ENCODE measurements at places on chromosomes 3 and 15.

DNA sequence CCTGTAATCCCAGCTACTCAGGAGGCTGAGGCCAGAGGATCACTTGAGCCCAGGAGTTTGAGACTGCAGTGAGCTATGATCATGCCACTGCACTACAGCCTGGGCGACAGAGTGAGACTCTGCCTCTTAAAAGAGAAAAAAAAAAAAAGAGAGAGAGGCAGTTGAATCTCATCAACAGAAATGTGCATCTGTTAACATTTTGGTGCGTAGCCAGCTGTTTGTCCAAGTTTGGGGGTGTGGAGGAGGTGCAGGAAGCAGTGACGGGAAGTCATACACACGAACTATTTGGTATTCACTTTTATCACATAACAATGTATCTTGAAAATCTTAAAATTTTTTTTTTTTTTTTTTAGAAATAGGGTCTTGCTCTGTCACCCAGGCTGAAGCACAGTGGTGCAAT, 18.2 kb upstream of the CEMIP start:
- no peak for DNase-seq

DNA sequence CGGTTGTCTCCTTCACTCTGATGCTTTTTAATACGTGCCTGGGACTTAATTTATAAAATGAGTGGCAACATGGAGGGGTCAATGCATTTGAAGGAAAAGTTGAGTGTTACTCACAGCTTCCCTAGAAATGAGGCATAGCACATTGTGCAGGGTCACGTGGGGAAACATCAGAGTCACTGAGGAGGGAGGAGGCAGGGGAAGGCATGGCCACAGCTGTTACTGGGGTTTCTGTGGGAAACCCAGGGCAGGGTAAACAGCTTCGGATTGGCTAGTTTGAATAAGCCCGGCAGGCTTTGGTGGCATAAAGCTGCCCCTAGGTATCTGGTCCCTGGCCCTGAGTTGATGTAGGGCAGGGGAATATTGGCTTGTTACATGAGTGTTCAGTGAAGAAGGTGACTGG, 98.9 kb upstream of the ST8SIA2 start:
- DNase-seq, result no peak

DNA sequence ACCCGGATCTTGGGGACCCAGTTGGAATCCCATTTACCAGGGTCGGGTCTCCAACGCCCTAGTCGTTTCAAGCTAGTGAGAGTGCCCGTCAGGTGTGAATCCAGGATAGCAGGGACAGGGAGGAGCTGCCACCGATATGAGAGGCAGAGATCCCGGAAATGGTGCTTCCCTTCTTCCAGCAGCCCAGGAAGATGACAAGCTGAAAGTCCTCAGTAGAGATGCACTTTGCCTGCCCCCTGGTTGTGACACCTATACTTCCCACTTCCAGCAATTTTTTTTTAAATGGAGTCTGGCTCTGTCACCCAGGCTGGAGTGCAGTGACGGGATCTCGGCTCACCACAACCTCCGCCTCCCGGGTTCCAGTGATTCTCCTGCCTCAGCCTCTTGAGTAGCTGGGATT, 503.0 kb downstream of the NTRK3 start:
- DNase-seq, result no peak

DNA sequence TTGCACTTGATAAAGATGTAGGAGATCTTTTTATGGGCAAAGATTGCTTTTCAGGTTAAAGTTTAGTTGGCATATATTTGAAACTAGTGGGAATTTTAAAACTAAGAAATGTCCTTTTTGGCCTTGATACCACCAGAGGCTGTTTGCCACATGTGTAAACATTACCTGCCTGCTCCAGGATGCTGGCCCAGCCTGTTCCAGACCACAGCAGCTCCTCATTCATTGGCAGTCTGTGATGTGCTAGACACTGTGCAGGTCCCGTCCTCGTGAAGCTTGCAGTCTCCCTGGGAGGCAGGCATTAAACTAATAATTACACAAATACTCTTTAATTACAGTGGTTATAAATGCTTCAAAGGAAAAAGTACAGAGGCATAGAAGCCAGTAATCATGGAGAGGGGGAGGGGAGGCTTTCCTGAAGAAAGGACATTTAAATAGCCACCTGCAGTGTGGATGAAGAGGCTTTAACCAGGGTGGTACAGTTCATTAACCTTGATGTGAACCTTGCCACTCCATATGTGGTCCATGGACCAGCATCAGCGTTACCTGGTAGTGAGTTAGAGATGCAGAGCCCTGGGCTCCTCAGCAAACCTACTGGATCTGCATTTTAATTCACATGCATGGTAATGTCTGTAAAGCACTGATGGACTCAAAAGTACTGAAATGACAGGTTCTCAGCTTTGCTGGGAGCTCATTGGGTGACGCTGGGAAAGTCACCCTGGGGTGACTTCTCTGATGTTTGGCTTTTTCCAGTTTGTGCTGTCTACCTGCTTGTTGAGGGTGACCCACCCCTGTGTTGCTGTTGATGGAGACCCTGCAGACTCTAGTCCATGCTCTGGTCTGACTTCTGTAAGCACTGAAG, 5.3 kb downstream of the ZNF710 start:
- DNase-seq, result no peak

DNA sequence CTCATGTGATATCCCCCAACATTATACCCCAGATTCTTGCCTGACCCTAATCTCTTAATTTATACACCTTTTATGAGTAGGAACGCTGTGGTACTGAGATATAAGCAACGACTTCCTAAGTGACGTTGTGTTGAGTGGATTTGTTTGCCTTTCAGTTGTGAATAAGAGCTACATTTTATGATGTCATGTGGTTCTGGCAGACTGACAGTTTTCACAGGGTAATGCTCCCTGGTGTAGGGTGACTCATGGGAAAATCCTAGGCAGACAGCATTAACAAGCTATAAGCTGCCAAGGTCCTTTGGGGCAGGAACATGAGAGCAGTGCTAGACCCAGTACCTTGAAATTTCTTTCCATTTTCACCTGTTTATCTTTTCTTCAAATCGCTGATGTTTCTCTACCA, 11.2 kb downstream of the C3orf52 start:
- DNase-seq, result peak; percentile 88

- DNase-seq, result peak; percentile 80
Observed at GRCh38 chr15:63212050-63213004, 22.9 kb downstream of the RAB8B start.

DNA sequence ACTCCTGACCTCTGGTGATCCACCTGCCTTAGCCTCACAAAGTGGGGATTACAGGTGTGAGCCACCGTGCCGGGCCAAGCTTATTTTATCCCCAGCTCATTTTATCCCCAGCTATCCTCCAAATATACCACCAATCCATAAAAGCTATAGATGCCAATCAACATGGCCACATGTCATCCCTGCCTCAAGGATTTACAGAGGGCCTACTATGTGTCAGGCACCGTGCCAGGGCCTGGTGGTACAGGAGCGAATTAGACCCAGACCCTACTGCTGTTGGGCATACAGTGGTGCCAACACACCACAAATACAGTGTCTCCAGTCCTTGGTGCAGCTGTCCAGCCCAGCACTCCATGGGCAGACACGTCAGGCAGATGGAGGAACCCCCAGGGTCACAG, 73.4 kb downstream of the SCN5A start:
- DNase-seq, result no peak

GRCh38 chr15:85404918-85405866, 24.8 kb downstream of the AKAP13 start:
- DNase-seq, result no peak

- no peak for DNase-seq
Observed at GRCh38 chr3:133330065-133330464, 69.8 kb upstream of the BFSP2 start.

GRCh38 chr15:38530113-38530512, 34.5 kb downstream of the RASGRP1 start:
- no peak for DNase-seq

DNA sequence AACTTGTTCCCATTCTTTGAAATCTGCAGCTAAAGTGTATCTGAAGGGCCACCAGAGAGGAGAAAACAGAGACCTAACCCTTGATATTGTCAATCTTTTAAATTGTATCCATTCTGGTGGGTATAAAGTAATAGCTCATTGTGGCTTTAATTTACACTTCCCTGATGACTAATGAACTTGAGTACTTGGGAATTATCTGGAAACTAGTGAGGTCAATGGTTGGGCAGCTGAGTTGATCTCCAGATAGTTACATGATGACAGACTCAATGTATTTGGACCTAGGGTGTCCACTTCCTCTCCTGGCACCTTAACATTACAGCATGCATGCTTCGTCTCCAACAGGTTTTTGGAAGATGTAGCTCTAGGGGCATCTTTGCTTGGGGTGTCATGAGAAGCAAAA, 195.2 kb downstream of the PDCD6IP start:
- DNase-seq, result no peak

DNA sequence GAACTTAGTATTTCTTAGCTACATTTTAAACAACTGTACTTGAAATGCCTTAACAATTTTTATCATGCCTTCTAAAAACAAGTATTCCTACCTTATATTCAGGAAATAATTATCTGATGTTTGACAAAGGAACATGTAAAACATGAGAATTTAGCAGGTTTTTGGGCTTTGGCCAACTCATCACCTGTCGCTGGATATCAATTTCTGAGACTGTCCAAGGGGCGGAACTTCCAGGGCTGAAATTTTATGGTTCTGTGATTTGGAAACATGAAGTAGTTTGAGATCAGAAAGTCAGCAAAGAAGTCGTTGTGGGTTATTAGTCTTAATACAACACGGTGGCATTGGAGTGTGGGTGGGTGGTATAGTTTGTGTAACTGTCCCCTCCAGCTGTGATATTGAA, 282.2 kb upstream of the LRRN1 start:
- no peak for DNase-seq

DNA sequence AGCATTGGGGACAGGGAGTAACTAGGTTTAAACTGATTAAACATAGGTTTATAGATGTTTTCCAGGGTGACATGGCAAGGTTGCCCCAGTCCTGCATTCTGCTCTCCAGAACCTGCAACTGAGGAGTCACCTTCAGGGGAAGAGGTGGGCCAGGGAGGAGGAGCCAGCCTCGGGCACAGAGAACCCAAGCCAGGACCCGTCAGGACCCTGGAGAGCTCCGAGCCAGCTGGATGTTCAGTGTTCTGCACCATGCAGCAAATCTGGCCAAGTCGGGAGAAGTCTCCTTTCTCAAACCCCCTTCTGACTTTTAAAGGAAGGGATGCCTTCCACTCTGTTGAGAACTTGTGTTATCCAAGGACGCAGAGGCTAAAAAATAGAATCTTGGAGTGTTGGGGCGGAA, 62.1 kb upstream of the SLC6A11 start:
- no peak for DNase-seq

GRCh38 chr3:158528076-158528674, 42.8 kb upstream of the MLF1 start:
- no peak for DNase-seq

GRCh38 chr3:147589016-147589415, 179.9 kb downstream of the ZIC1 start:
- DNase-seq, result no peak
